ENCODE measurements at places on chromosomes 6 and 20.

GRCh38 chr6:80357674-80358073, 251.2 kb downstream of the BCKDHB start:
- no peak for DNase-seq

DNA sequence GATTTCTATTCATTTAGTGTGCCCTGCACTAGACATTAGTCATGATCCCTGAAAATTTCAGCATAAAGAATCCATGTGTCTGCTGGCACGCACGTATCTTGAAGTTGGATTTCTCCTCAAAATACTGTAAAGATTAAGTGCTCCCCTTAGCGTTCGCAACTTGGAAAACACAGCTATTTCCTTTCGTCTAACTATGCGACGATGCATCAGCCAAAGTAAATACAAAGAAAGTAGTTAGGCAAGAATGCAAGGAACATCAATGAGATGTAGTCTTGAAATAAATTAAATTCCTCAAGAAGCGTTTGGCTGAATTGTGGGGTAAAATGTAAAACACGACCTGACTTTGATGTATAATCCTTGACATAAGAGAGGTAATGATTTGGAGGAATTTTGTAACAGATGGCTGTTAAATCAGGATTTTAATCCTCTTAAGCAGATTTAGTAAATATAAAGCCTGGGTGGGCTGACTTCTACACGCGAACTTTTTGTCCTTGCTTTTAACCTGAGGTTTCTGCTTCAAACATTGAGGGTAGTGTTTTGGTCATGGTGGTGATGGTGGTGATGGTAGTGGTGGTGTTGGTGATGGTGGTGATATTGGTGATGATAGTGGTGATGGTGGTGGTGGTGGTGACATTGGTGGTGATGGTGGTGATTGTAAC, 88.2 kb downstream of the FOXF2 start:
- DNase-seq: no peak

DNA sequence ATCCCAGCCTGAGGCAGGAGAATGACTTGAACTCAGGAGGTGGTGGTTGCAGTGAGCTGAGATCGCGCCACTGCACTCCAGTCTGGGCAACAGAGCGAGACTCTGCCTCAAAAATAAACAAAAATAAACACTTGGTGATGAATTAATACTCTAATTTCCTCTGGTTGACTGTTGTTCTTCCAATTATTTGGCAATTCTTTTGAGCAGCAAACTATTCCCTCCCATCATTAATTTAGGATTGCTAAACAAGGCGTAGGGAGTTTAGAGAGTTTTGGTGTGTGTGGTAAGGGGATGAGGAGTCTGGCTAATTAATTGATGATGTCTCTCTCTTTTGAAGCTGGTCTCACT, 2.7 kb upstream of the ID1 start:
- no peak for DNase-seq

- DNase-seq: no peak
Observed at GRCh38 chr6:35034411-35035191, 106.5 kb downstream of the TCP11 start.

GRCh38 chr20:2815242-2815900, 584 bp downstream of the C20orf141 start:
- DNase-seq: no peak

DNA sequence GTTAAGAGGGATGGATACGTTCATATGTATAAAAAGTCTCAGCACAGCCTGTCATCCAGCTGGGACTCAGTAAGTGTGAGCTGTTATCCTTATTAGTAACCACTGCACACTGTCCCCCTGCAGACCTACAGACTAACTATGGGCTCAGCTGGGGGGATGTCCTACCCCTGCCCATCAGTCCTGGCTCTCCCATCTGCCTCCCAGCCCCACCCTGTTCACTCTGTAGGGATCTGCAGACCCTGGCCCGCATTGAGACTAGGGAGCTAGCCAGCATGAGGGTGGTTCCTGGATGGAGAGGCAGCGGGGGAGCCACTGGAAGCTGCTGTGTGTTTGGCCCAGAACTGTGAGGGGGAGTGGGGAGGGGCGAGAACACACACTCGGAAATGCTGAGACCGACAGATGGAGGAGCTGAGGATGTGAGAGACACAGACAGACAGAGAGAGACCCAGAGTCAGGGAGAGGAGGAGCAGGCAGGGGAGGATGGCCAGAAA, 17.1 kb downstream of the XKR7 start:
- no peak for DNase-seq

DNA sequence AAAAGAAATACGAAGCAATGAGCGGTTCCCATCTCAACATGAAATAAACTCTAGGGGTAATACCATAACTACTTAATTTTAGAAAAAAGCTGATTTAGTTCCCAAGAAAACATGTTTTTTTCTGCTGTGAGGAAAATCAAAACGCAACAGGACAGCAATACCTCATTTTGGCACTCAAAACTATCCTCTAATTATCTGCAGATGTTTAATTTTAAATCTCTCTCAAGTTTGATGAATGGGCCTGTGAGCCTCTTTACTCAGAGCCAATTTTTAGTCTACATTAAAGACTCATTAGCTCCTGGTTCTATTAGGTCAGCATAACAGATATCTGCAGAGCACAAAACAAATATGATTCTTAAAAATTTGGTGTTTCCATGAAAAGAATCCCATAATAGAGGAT, 28.1 kb downstream of the RNF24 start:
- no peak for DNase-seq

DNA sequence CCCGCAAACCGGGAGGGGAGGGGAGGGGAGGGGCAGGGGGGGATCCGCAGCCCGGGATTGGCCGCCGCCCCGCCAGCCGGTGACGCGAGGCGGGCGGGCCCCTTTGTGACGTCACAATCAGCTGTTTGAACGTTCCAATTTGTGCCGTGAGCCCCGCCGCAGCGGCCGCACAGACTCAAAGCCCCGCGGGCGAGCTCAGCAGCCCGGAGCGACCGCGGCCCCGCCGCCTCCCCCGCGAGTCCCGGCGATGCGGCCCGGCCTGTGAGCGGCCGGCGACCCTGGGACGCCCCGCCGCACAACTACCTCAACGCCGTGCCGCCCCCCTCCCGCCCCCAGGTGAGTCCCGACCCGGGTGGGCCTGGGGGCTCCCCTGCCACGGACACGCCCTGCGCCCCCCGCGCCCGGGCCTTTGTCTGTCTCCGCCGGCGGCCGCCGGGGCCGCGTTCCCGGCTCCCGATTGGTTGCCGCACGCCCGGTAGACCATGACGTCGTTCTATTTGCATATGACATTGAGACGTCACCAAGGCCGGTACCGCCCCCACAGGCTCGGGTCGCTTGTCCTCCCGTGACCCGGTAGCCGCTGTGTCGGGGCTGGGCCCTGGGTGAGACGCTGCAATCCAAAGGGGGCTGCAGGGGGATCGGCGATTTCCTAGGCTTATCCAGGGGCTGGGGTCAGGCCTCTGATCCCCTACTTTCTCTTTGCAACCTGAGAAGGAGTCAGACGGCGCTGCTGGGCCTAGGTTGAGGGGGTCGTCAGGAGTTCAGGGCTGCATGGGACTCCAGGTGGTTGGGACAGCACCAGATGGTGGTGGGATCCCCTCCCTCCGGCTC, at the start of gene TP53INP2:
Gene TP53INP2 (plus strand): TSS at position 168 of the 831 bp plus-strand sequence. CDS start 4,396 bp downstream, outside the sequence.
- DNase-seq: peak; percentile 93

DNA sequence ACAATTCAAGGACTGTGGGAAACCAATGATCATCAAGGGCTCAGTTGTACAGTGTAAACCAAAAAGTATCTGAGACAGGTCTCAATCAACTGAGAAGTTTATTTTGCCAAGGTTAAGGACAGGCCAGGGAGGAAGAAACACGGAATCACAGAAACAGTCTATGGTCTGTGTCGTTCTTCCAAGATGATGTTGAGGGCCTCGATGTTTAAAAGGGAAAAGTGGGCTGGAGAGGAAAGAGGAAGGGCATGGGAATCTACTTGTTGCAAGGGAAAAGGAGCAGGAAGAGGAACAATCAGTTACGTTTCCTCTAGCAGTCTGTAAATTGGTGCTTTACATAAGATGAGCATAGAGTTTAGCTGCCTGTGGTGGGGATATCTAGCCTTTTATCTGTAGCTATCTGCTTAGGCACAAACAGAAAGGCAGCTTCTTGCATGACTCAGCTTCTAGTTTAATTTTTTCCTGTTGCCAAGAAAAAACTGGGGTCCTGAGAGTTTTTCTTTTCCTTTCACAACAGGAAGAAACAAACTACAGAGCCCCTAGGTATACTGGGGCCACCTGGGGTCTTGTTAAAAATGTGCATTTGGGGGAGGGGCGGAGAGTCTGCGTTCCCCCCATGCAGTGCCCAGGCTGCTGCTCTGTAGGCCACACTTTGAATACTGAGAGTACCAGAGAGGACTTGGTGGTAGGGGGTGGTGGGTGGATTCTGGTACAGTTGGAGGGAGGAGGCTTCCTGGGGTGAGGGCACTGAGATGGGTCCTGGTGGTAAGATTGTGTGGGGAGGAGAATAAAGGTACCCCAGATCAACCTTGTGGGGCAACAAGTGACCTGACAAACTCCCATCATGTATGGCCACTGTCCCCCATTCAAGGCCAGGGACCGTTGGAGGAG, 35.3 kb upstream of the EZR start:
- DNase-seq: peak; percentile 52

DNA sequence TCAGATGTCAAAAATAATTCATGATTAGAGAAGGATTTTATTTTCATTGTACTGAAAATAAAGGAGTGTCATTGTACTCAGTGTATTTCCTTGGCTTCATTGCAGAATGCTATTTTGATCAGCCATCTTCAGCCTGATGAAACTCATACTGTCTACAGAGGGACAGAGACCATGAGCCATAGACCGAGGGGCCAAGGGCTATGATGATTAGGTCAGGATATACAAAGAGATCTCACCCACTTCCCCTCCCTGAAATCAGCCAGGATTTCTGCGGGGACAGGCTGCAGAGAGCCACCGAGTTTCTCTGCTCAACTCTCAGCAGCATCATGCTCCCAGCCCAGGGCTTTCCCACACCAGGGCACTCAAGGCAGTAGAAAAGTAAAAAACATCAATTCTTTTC, 47.0 kb downstream of the ALDH8A1 start:
- no peak for DNase-seq

- no peak for DNase-seq
Observed at GRCh38 chr6:33820243-33820642, 16.4 kb upstream of the MLN start.

DNA sequence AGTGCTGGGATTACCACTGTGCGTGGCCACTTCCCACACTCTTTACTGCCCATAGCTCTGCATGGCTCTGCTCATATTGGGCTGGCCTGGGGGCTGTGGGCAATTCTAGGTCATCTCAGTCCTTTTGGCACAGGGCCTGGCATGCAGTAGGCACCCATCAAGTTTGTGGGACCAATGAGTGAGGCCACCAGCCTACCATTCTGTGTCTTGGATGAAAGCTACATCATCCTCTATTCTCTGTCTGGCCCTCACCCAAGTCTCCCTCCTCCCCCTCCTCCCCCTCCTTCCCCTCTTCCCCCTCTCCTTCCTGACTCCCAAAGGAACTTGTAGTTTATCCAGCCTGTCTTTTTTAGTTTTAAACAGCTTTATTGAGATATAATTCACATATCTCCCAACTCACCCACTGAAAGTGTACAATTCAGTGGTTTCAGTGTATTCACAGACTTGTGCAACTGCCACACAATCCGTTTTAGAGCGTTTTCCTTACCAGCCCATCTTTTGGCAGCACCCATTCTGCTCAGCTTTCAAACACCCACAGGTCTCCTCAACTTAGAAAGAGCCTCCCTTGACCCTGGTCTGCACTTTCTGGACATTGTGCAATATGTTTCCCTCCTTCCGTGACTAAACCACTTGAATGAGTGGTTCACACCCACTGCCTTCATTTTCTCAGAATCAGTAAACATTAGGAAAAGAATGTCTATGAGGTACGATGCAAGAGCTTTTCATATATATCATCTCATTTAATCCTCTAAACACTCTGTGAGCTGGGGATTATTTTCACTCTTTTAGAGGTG, 21.5 kb upstream of the MRPS18A start:
- no peak for DNase-seq

- no peak for DNase-seq
Observed at GRCh38 chr20:39291301-39291700, 329.2 kb downstream of the DHX35 start.

DNA sequence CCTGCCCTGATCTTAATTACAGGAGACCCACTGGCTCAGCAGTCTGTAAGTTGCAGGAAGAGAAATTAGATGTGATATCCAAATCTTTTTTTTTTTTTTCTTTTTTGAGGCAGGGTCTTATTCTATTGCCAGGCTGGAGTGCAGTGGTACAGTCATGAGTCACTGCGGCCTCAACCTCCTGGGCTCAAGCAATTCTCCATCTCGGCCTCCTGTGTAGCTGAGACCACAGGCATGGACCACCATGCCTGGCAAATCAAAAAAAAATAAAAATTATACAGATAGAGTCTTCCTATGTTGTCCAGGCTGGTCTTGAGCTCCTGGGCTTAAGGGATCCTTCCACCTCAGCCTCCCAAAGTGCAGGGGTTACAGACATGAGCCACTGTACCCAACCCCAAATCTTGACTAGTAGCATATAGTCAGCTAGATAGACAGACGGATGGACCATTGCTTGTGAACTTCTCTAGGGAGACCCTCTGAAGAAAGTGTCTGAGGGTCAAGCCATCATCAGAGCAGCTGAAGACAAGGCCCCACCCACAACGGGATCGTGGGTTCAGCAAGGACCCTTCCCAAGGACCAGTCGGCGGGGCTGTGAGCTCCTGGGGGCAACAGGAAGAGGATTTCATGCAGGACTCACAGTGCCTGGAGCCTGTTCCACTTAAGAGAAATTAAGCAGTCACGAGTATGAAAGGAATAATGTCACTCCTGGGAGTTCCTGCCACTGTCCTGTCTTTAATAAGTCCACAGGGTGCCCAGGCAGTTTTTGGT, 222.7 kb downstream of the ANKRD60 start:
- no peak for DNase-seq

DNA sequence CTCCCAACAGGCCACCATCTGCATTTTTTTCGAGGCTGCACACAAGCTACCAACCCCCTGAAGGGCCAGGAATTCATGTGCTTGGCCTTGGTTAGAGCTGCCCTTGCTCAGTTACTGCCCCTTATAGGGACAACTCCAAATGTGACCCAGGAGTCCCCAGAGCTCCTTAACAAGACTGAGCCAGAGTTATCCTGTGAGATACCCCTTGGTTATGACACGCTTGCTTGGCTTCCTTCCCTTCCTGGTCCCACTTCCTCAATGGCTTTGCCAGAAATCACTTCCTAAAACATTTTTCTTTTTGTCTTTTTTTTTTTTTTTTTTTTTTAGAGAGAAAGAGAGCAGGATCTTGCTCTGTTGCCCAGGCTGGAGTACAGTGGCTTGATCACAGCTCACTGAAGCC, 8.9 kb downstream of the TREM1 start:
- DNase-seq: no peak

DNA sequence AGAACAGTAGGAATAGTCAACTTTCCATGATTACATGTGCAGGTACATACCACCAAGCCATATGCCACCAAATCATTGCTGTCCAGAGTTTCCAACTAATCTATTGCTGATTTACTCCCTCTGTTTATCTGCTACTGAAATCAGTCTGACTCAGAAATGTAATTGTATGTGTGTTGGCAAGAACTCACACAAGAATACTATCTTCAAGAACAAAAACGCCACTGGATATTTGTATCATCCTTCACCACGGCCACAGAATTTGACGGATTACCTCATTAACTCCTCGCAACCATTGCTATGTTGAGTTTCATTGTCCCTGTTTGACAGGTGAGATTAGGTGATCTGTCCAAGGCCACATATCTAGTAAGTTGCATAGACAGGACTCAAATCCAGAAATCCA, 159.2 kb downstream of the GMPR start:
- no peak for DNase-seq

Measured in WTC11 (cell line).